Activated naive CD8-positive, alpha-beta T cell treated with anti-CD3 and anti-CD28 coated beads, Interleukin-2, amount 10 ng/mL, durations not matched to agents 7 days and 5 days (primary cell): ENCODE measurements at places on chromosomes 16 and 17. TPM values are rescaled to one million over a fixed set of nuclear protein-coding genes. Genes with fewer than 3 reads are reported as not detected.

GRCh38 chr16:66270333-66270927 lies 96.1 kb upstream of the CDH5 start:
- DNase-seq = peak; percentile 85
- no peaks in the 10 kb centered on the region for H3K36me3 ChIP-seq
- H3K27ac ChIP-seq = no peak overlapping the region
- no peak overlapping the region for H3K4me3 ChIP-seq
- peaks cover 6% of the 10 kb centered on the region for H3K4me1 ChIP-seq

- H3K4me1 ChIP-seq = peaks cover 62% of the 10 kb centered on the region
- DNase-seq = no peak
- H3K27ac ChIP-seq = peak overlapping the region; percentile 90
- no peaks in the 10 kb centered on the region for H3K27me3 ChIP-seq
Observed at GRCh38 chr16:68083239-68083781, 1.9 kb upstream of the NFATC3 start.

GRCh38 chr17:34874478-34874877 lies 86.8 kb downstream of the CCT6B start:
- no peaks in the 10 kb centered on the region for H3K4me1 ChIP-seq
- no peak for DNase-seq
- H3K27ac ChIP-seq = no peak overlapping the region
- peaks cover 7% of the 10 kb centered on the region for H3K27me3 ChIP-seq
- no peaks in the 10 kb centered on the region for H3K36me3 ChIP-seq
- H3K4me3 ChIP-seq = no peak overlapping the region

DNA sequence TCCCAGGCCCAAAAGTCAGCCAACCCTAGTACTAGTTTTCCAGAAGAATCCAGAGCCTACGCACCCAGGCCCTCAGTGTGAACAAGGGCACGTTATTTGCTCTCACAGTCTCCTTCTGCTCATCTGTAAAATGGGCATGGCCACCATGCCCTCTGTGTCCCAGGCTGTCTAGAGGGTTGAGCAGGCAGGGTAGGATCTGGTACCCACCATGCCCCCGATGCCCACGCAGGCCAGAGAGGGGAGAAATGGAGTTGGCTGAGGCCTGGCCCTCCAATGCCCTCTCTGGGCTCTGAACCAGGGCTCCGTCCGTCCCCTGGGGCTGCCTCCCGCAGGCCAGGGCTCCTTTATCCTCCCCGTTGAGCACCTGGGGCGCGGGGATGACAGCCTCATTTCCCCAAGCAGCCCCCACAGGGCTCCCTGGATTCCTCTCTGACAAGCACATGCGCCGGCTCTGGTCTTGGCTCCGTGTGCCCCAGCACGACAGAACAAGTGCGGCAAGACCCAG lies 9.1 kb upstream of the BAHCC1 start:
- H3K27me3 ChIP-seq = peaks cover 38% of the 10 kb centered on the region
- H3K4me1 ChIP-seq = peaks cover 2% of the 10 kb centered on the region
- no peak overlapping the region for H3K27ac ChIP-seq
- DNase-seq = peak; percentile 34
- H3K4me3 ChIP-seq = peak overlapping the region; percentile 49

DNA sequence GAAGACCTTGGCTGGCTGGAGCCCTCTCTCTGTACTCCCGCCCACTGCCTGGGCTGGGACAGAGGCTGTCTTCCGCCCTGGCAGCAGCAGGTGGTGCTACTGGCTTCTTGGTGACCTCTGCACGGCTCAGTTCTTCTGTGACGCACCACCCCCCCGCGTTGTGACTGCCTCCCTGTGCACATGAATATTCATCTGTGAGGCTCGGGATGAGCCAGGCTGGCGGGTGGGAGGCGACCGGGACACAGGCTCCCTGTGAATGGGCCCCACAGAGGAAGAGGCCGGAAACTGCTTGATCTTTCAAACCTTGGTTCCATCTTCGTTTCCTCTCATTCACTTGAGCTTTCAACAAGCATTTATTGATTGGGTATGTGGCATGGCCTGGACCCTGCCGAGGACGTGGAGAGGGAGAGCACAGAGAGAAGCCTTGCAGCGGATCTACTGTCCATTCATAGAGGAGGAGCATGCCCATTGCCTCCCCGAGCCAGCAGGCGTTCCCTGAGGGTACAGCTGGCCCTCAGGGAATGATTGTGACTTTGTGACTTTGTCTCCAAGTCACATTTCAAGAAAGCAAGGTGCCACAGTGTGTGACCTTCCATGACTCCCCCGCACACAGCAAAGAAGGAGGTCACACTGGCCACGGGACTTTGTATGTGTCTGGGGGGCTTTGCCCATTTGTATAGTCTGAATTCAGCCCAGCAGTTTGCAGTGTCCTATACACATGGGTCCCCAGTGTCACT lies 45.0 kb downstream of the B9D1 start:
- peaks cover 7% of the 10 kb centered on the region for H3K27me3 ChIP-seq
- H3K36me3 ChIP-seq = no peaks in the 10 kb centered on the region
- H3K4me1 ChIP-seq = no peaks in the 10 kb centered on the region
- DNase-seq = no peak
- no peak overlapping the region for H3K27ac ChIP-seq
- no peak overlapping the region for H3K4me3 ChIP-seq

GRCh38 chr16:24174504-24174903 lies 81.6 kb upstream of the CACNG3 start:
- no peak overlapping the region for H3K27ac ChIP-seq
- H3K4me1 ChIP-seq = no peaks in the 10 kb centered on the region
- no peak overlapping the region for H3K4me3 ChIP-seq

GRCh38 chr17:16969931-16970906 lies 1.7 kb downstream of the TNFRSF13B start:
- peaks cover 23% of the 10 kb centered on the region for H3K27me3 ChIP-seq
- H3K4me1 ChIP-seq = peaks cover 6% of the 10 kb centered on the region
- DNase-seq = no peak
- H3K27ac ChIP-seq = no peak overlapping the region
- no peaks in the 10 kb centered on the region for H3K36me3 ChIP-seq

DNA sequence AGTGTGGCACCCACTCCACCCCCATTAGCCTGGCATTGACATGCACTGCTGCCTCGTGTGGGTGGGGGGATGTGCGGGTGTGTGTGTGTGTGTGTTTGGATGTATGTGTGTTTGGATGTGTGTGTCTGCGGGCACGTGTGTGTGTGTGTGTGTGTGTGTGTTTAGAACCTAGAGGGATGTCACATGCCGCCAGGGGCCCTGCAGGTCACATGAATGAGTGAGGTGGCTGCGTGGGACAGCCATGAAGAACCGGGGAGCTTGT lies 9.0 kb downstream of the KATNB1 start:
- no peak overlapping the region for H3K4me3 ChIP-seq
- no peaks in the 10 kb centered on the region for H3K27me3 ChIP-seq
- peaks cover 2% of the 10 kb centered on the region for H3K36me3 ChIP-seq
- no peak for DNase-seq

GRCh38 chr17:7720125-7720524 lies 2.6 kb downstream of the DNAH2 start:
- H3K4me1 ChIP-seq = peaks cover 28% of the 10 kb centered on the region
- no peak for DNase-seq

- H3K4me1 ChIP-seq = no peaks in the 10 kb centered on the region
- DNase-seq = no peak
- no peak overlapping the region for H3K27ac ChIP-seq
- no peaks in the 10 kb centered on the region for H3K27me3 ChIP-seq
- H3K36me3 ChIP-seq = no peaks in the 10 kb centered on the region
Observed at GRCh38 chr16:86107215-86107825, 208.4 kb downstream of the IRF8 start.

- no peak for DNase-seq
- no peaks in the 10 kb centered on the region for H3K27me3 ChIP-seq
- peaks cover 41% of the 10 kb centered on the region for H3K4me1 ChIP-seq
- no peaks in the 10 kb centered on the region for H3K36me3 ChIP-seq
- no peak overlapping the region for H3K4me3 ChIP-seq
Observed at GRCh38 chr16:8935989-8936388, 27.7 kb downstream of the USP7 start.

GRCh38 chr17:10197362-10197720 lies 1.1 kb downstream of the GAS7 start:
- peaks cover 3% of the 10 kb centered on the region for H3K36me3 ChIP-seq
- H3K27ac ChIP-seq = no peak overlapping the region
- H3K4me1 ChIP-seq = peaks cover 6% of the 10 kb centered on the region
- no peak overlapping the region for H3K4me3 ChIP-seq

The ERI2 gene
- total RNA-seq = 16.6 TPM

The TRAPPC2L gene
- 47.4 TPM for total RNA-seq

DNA sequence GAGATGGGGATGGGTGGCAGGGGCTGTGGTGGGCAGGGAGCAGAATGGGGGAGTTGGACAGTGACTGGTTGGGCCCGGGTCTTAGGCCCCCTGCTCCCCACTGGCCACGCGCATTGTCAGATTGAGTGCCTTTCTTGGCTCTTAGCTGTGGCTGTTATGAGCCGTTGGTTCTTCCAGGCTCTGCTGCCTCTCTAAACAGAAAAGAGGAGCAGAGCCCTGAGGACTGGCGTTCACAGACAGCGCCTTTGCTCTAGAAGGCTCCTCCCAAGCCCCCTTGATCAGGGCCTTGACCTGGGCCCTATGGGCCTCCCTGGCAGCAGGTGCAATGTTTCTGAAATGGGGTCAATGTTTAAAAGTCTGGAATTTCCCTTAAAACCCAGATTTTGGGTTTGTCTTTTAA lies 14.8 kb upstream of the NUDT16L1 start:
- H3K27ac ChIP-seq = peak overlapping the region; percentile 80
- no peaks in the 10 kb centered on the region for H3K27me3 ChIP-seq
- peaks cover 35% of the 10 kb centered on the region for H3K4me1 ChIP-seq
- H3K4me3 ChIP-seq = no peak overlapping the region
- no peak for DNase-seq
- peaks cover 9% of the 10 kb centered on the region for H3K36me3 ChIP-seq

DNA sequence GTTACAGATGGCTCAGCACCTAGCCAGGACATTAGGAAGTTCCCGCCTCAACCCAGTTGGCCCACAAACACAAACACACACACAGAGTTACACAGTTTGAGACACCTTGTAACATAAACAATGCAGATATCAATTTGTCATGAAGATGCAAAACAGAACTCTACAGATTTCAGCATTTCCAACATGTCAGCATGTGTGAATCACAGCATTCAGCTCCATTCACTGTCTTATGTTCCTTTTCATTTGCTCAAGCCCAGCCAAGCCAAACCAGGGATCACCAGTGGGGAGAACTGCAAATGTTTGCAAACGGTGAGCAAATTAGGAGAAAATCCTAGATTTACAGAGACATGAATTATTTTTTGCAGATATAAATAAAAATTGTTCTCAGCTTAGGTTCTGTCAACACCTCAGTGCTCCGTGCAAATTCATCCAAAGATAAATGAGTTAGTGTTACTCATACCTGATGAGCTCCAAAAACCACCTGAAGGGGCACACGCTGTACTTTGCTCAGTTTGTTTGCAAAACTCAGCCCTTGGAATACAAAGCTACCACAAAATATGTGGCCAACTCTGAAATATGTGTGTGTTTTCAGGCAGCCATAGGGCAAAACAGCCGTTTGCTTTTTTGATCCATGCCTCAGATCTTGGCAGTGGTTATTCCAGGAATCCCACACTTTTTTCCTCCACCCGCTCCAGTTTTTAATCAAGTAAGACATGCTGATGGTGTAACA lies 16.3 kb upstream of the COX10 start:
- no peaks in the 10 kb centered on the region for H3K27me3 ChIP-seq
- no peaks in the 10 kb centered on the region for H3K4me1 ChIP-seq
- H3K36me3 ChIP-seq = peaks cover 38% of the 10 kb centered on the region
- DNase-seq = no peak

The KRT34 gene
- not detected for total RNA-seq

GRCh38 chr16:73909529-73910035 lies 387.0 kb upstream of the PSMD7 start:
- no peaks in the 10 kb centered on the region for H3K4me1 ChIP-seq
- no peak overlapping the region for H3K27ac ChIP-seq
- no peak overlapping the region for H3K4me3 ChIP-seq
- DNase-seq = no peak
- no peaks in the 10 kb centered on the region for H3K36me3 ChIP-seq

DNA sequence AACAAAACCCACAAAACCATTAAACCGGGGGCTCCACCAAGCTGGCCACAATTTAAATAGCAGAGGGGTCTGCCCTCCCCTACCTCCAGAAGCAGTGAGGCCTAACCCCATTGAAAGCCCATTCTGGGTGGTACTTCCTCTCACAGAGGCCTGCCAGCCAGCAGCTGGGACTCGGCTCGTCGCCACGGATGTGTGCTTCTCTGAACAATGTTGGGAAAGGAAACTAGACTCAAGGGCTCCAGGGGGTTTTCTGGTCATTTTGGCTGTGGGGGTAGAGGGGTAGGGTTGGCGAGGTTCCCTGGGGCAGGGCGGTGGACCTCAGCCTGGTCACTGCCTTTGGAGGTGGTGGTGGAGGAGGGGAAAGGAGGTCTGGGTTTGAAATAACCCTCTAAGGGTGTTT lies 4.7 kb upstream of the PLCG2 start:
- H3K4me1 ChIP-seq = peaks cover 3% of the 10 kb centered on the region
- peaks cover 48% of the 10 kb centered on the region for H3K27me3 ChIP-seq
- no peaks in the 10 kb centered on the region for H3K36me3 ChIP-seq
- H3K27ac ChIP-seq = no peak overlapping the region
- H3K4me3 ChIP-seq = no peak overlapping the region

DNA sequence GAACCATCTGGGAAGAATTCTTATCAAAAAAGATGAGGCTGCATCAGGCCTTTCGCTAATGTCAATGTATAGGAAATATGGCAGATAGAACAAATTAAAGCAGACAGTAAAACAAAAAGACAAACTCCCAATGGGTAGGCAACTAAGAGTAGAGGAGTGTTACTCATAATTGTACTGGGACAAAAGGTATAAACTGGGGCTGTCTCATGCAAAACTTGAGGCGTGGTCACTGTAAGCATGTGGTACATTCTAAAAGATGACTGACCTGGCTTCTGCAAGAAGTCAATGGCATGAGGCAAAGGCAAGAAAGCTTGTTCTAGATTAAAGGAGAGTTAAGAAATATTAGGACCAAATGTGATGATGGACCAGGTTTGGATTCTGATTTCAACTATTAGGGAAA lies 26.7 kb downstream of the SMIM36 start:
- H3K4me3 ChIP-seq = no peak overlapping the region
- DNase-seq = no peak
- H3K27me3 ChIP-seq = peaks cover 12% of the 10 kb centered on the region
- H3K4me1 ChIP-seq = no peaks in the 10 kb centered on the region

DNA sequence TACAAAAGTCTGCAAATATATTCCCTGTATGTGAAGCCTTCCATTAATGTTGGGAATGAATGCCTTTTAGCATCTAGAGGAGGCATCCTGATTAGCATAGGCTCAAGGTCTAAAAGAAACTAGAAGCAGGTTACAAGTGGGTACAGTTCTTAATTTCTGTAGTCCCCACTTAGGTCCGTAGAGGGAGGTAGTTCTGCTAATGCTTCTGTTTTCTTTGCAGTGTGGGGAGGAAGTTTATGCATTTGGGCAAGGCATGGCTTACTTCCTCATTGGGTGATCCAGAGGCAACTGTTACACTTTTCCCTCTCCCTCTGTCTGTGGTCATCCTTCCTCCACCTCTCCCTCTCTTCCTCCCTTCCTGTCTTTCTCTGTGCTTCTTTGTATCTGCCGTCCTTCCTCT lies 108.4 kb upstream of the ZKSCAN2 start:
- DNase-seq = no peak
- H3K27me3 ChIP-seq = peaks cover 4% of the 10 kb centered on the region
- no peaks in the 10 kb centered on the region for H3K4me1 ChIP-seq
- no peak overlapping the region for H3K4me3 ChIP-seq
- H3K36me3 ChIP-seq = no peaks in the 10 kb centered on the region

- peak overlapping the region; percentile 93 for H3K4me3 ChIP-seq
- peaks cover 49% of the 10 kb centered on the region for H3K4me1 ChIP-seq
- DNase-seq = no peak
- no peaks in the 10 kb centered on the region for H3K27me3 ChIP-seq
Observed at GRCh38 chr17:46194393-46195216, 1.4 kb upstream of the KANSL1 start.

- peaks cover 4% of the 10 kb centered on the region for H3K27me3 ChIP-seq
- H3K4me1 ChIP-seq = peaks cover 3% of the 10 kb centered on the region
Observed at GRCh38 chr17:31650756-31651520, 208.1 kb downstream of the COPRS start.
